RWPE1 (cell line): ENCODE measurements at places on chromosomes 4 and X.

- no peak for DNase-seq
Measured at GRCh38 chr4:80611678-80611979, 276.1 kb downstream of the CFAP299 start.

- no peak for DNase-seq
Measured at GRCh38 chr4:15659768-15660570, 4.8 kb upstream of the FBXL5 start.

DNA sequence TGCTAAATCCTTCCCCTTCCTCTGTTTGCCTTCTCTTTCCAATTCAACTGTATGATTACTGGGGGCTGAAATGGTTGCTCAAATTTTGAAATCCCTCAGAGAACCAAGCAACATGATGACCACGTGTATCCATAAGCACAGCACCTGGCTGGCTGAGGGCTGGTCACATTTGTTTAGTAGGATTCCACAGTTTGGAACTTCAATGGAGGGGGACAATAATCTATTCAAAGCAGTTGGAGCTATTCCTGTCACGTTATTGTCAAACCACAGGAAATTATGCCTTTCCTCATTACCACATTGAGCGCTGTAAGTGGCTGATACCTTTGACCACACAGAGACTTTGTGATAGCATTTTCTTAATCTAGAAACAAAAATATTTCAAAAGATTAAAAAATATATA lies 7.0 kb downstream of the TMSB4X start:
- no peak for DNase-seq

GRCh38 chr4:3766036-3766784 lies at the start of gene ADRA2C:
Gene ADRA2C, plus strand, starts transcription at chr4:3766385. Its CDS starts 222 bp downstream, at chr4:3766607.
- DNase-seq: no peak

GRCh38 chr4:107248571-107248970 lies 212.5 kb upstream of the DKK2 start:
- peak; percentile 18 for DNase-seq

DNA sequence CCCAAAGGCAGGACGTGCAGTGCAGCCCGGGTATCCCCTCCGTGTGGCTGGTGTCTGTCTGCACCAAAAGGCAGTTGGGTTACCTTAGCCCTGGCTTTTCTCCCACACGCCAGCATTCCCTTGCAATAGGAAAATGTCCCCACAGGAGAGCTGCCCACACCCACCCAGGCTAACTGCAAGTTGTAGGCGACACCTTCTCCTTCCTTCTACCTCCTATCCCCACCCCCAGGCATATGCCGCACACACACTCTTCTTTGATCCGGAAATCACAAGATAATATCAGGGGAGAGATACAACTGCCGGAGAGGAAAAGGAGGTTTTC lies 444 bp upstream of the APBB2 start:
- no peak for DNase-seq

GRCh38 chr4:25779021-25779420 lies 83.8 kb downstream of the SEL1L3 start:
- DNase-seq: peak; percentile 43

DNA sequence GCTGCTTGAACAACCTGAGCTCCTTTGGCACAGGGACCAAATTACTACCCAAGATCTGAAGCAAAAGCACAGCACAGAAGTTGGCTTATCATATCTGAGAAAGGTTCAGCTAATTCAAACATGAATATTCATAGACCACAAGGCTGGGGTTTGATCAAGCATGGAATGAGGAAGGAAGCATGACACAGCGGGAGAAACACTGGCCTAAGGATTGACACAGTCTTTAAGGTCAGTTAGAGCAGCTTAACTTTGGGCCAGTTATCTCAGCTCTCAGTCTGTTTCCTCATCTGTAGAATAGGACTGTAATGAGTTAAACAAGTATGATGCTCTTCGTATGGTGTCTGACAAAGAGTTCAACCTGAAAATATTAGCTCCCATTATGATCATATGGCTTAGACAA lies 88.5 kb upstream of the CBR4 start:
- DNase-seq: no peak

DNA sequence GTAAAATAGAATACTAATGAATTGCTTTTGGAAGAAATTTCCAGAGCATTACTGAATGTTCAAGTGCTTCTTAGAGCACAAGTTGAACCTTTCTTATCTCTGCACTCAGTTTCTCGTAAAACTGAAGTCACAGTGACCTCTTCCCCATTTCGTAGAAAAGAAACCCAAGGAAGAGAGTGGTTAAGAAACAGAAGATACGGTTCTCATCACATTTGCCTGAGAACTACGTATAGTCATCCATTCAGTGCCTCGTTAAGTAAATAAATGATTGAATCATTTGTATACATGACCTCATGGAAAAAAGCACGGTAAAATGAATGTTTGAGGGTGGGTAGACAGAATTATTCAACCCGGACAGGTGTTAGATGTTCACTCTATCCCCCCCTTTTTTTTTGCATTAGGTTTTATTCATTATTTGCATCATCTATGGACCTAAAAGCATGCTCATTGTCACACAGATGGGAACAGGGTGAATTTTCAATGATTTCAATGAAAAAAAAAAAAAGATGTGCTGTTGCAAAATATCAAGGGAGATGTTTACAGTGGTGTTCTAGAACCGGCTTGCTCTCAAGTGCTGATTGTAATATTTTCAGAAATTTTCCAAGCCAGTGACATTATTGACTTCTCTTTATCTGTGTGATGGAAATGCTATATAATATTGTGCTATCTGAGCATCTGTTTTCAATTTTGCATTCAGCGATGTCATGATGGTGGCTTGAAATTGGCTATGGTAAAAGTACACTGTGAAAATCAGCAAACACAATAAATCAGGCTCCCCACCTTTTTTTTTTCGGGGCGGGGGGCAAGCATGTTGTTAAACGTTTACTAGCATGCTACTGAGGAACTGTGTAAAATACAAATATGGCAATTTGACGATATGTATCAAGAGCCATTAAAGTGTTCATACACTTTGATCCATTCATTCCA lies 4.3 kb downstream of the RHOH start:
- DNase-seq: no peak

GRCh38 chrX:152154050-152154449 lies 15.7 kb upstream of the MAGEA10 start:
- no peak for DNase-seq

- DNase-seq: peak; percentile 82
Measured at GRCh38 chr4:15655223-15656037, at the start of gene FBXL5. Gene FBXL5, minus strand, starts transcription at chr4:15655357. Its CDS starts 70 bp downstream, at chr4:15655287.

- no peak for DNase-seq
Measured at GRCh38 chr4:95180531-95181242, 368.1 kb downstream of the UNC5C start.
